ENCODE measurements at places on chromosomes 3 and 15.

DNA sequence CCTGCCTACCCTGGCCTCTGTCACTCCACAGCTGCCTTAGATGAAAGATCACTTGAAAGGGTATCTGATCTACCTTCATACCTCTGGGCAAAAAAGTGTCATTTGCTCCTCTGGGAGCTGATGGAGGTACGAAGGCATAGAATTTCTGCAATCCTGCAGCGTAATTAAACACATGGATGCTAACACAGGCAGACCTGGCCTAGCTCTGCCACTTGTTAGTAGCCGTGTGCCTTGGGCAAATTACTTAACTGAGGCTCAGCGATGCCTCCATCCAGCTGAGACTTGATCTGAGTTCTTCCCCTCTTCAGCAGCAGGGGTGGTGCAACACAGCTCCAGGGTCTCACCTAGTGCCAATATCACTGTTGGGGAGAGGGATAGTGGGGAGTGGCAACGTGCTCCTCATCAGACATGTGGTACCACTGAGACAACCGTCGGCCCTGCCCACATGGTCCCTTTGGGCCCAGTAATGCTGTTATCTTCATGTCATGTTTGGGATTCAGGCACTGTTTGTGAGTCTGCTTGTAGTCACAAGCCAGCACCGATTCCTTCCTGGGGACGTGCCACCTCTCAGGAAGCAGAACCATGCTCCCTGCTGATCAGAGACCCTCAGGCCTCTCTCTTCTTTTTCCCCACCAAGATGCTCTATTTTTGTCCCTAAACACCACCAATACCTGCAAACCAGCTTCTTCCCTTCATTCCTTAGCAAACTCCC lies 34.1 kb upstream of the PIAS1 start:
- no peak for DNase-seq

GRCh38 chr3:7265736-7266135 lies 404.8 kb downstream of the GRM7 start:
- DNase-seq: no peak

DNA sequence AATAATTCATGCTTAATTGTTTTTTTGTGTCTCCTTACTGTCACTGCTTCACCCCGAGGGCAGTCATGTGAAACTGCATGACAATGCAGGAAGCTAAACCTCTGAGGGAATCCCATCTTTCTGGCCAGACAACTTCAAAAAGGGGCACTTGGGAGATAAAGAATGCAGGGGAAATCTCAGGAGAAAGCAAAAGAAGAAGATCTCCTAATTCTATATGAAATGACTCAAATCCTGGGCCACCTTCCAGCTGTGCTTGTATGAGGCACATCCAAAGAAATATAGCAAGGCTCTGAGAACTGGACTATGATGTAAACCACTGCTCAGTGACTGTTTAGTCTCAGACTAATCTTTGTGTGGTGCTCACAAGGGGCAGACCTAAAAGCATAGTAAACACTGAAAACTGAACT lies 22.6 kb upstream of the UMPS start:
- no peak for DNase-seq

- DNase-seq: no peak
Measured at GRCh38 chr3:22526266-22526837, 676.8 kb upstream of the UBE2E2 start.

DNA sequence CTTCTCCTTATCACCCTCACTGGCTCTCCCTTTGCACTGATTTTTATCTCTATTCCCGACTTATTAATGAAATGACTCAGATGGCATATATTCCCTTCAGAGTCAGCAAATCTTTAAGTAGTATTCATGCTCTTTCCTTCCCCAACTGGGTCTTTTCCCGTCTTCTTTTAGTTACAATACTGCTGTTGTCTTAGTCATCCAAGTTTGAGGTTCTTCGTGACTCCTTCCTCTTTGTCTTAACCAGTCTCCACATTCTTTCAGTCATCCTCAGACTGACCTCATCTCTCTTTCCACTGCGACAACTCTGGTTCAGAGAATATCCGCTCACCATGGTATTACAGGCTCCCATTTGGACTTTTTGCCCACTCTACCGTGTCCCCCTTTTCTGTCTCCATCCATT lies 12.4 kb downstream of the WDR5B start:
- no peak for DNase-seq

- no peak for DNase-seq
Measured at GRCh38 chr3:42755681-42756578, 17.1 kb downstream of the CCDC13 start.

DNA sequence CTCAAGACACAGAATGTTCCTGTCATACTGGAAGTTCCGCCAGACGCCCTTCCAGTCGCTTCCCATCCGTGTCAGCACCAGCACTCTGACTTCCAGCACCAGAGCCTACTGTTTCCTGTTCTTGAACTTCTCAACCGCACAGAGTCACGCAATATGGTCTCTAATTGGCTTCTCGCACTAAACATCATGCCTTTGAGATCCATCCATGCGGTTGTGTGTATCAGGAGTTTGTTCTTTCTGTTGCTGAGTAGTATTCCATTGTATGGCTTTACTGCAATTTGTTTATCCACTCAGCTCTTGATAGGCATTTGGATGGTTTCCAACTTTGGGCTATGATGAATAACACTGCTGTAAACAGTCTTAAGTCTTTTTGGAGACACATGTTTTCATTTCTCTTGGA lies 112.1 kb downstream of the LRRK1 start:
- DNase-seq: no peak

DNA sequence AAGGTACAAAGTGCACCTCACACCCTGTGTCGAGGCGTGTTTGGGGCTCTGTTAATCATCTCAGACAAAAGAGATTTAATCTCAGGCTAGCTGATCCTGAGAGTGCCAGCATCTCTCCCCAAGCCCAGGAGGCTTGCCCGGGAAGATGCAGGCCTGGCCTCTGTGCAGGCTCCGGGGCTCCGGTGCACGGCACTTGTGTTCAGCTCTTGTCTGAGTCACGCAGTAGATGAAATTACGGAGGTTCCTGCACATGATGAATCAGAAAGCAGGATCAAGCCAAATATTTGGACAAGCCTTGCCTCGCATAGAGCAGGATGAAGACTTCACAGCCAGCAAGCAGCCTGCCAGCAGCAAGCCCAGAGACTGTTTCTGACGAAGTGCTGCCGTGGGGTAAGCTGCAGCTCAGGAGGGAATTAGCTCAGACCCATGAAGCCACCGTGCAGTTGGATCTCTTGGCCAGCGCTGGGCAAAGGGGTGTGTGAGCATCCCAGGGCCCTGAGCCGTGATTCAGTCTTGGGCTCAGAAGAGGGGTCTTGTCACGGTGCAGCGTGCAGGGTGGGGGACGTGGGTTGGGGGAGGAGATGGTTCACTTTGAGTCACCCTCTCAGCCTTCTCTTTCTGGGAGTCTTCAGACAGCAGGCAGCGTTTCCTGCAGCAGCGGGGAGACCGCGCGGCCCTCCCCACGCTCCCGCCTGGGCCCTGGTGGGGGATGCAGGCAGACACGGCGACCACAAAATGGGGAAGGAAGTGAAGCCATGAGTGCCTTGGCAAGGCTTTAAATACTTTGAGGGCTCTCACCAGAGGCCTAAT lies 89.2 kb upstream of the MEF2A start:
- no peak for DNase-seq

DNA sequence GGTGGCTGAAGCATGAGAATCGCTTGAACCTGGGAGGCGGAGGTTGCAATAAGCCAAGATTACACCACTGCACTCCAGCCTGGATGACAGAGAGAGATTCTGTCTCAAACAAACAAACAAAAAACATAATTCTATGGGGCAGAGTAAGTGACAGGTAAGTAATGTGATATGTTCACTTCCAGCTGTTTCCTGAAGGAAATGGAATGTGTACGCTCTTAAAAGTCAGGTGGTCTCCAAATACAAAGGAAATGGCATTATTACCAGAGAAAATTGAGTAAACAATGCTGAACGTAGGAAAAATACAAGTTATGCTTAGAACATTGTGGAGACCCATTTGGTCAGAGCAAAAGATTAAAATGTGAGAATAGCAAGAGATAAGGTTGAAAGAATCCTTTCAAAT lies 278.5 kb downstream of the SCAPER start:
- no peak for DNase-seq

DNA sequence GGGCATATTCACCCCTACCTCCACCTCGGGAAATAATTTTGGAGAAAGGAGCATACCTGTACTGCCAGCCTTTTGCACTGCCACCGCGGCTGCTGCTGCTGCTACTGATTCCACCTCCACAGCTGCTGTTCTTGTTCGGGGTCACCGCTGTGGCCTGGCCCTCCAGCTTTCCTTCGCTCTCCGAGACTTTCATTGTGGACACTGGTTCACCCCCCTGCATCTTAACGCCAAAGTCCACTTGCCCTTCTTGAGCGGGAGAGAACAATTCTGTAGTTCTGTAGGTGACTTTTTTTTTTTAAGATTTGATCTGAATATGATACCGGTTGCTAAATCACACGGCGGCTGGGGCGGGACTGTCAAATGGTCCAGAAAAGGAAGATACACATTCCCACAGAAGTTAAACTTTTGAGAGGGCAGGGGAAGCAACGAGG lies 701 bp downstream of the OSBPL11 start:
- DNase-seq: no peak

DNA sequence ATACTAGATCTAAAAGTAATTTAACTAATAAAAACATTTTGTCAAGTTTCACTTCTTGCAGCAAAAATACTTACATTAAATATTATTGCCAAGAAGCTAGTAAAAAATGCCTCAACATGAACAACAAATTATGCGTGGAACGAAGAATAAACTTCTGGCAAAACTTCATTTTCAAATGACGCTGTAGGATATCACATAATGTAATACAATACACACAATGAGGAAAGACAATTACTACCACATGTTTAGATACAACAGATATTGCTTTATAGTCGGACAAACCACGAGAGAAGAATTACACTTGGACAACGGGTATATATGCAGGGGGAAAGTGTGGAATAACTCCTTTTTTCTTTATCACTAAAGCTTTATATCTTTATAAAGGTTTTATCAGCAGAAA lies 21.6 kb downstream of the P3H2 start:
- no peak for DNase-seq

- no peak for DNase-seq
Measured at GRCh38 chr3:66489581-66489980, 11.2 kb downstream of the LRIG1 start.

GRCh38 chr3:195711813-195712534 lies 8.8 kb upstream of the MUC20 start:
- no peak for DNase-seq

- no peak for DNase-seq
Measured at GRCh38 chr3:132417695-132418411, 551 bp downstream of the DNAJC13 start.

DNA sequence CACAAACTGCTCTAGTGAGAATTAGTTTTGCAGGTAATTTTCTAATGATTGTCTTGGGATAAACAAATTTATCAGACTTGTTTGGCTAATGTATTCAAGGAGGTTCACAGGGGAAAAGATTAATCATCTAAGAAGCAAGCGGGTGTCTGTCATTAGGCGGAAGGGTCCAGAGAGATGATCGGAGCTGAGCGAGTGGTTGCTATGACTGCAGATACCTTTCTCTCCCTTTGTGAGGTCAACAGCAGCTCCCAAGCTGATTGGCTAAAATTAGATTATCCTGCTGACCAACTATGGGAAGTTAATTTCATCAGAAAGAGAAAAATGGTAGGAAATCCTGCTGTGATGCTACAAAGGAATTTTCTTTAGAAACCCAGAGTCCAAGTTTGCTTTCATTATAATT lies 276.0 kb downstream of the SOX2 start:
- DNase-seq: no peak

- DNase-seq: no peak
Measured at GRCh38 chr3:55579496-55579895, 92.4 kb upstream of the WNT5A start.

GRCh38 chr15:90051874-90052273 lies 50.4 kb downstream of the IDH2 start:
- no peak for DNase-seq

- DNase-seq: no peak
Measured at GRCh38 chr3:33152363-33153360, 38.8 kb downstream of the CRTAP start.

DNA sequence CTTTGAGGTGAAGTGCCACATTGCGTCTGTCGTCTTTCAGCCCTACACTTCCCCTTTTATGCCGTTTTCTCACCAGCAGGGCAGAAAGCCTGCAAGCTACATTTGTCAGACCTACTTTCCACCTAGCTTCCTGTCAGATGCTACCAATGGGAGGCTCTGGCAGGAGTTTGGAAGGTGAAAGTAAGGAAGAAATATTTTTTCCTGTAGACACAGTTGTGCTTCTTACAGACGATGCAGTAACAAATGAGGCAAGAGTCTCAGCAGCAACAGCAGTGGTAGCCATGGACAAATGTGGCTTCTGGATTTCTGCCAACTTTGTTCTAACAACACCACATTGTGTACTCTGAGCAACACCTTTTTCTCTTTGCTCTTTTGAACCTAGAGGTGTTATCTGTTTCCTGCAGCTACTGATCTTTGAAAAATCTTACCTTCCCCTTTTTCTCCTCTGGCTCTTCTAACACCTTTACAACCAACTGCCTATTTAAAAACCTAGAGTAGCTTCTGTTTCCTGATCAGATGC lies 70.6 kb upstream of the STT3B start:
- no peak for DNase-seq

- DNase-seq: no peak
Measured at GRCh38 chr3:9340472-9340902, 22.4 kb upstream of the THUMPD3 start.

GRCh38 chr3:125010393-125010792 lies 45.4 kb downstream of the HEG1 start:
- no peak for DNase-seq

- peak; percentile 46 for DNase-seq
Measured at GRCh38 chr15:89740137-89740536, 10.9 kb downstream of the MESP1 start.

- no peak for DNase-seq
Measured at GRCh38 chr3:139937674-139938279, 2.8 kb downstream of the CLSTN2 start.

- no peak for DNase-seq
Measured at GRCh38 chr3:50323614-50324199, 1.2 kb upstream of the HYAL2 start.

GRCh38 chr15:93072411-93073394 lies 16.3 kb downstream of the RGMA start:
- DNase-seq: peak; percentile 68

DNA sequence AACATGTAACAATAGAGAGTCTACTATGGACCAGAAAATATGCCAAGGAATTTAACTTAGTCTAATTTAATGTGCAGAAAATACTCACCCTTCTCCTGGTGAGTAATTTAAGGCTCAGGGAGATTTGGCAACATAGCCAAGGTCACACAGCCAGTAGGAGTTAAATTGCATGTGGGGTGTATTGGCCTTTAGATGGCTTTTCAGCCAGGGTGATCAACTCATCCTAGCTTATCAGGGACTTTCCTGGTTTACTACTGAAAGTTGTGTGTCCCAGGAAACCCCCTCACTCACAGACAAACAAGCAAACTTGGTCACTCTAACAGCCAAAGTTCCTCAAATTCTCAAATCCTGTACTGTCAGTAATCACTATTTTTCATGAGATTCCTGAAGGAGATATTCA lies 2.6 kb upstream of the SLC9A9 start:
- DNase-seq: no peak

- DNase-seq: no peak
Measured at GRCh38 chr3:38039899-38040261, 872 bp downstream of the DLEC1 start.

All from progenitor cell of endocrine pancreas (in vitro differentiated cells).